ENCODE measurements at places on chromosomes 1 and 21.

GRCh38 chr1:55816456-55817426, 601.6 kb upstream of the USP24 start:
- no peak for DNase-seq

DNA sequence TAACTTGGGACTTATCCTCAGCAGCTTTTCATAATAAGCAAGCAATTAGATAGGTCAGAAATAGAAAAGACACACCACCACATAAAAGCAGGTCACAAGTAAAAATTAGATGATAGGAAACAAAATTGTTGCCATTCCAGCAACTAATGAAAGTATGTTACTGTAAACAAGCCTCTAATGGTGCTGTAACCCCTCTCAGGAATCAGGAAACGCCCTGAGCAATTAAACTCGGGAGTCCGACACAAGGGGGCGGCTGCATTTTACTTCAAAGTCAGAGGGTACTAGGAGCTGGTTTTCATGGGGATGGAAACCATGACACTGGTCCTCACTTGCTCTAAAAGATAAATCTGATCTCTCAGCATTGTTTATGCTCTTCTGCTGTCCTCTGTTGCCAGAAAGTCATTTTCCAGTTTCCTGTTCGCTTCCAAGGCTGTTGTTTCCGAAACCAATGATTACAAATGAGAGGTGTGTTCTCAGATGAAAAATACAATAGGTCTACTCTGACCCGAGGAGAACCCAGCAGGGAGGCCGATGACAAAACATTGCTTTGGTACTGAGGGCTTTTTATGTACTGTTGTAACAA, 93.4 kb downstream of the TGFBR3 start:
- DNase-seq = peak; percentile 31

- DNase-seq = no peak
Observed at GRCh38 chr1:71586030-71586429, 505.2 kb upstream of the ZRANB2 start.

- DNase-seq = no peak
Observed at GRCh38 chr1:2805801-2806430, 4.4 kb upstream of the TTC34 start.

DNA sequence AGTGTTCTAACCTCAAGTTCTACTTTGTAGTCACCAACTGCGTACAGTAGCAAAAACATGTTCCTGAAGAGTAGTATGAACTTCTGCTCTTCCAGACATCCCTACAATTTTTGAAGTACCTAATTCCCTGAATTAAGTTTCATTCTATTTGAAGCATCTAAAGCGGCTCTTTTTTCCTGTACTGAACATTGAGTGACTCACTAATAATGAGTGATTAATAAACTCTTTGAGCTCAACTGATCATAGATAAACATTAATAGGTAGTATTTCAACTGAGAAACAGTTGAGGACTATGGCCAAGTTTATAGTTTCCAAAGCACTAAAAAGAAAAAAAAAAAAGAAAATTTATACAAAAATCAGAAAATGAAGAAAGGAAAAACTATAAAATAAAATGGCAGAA, 683.1 kb downstream of the LTN1 start:
- no peak for DNase-seq

DNA sequence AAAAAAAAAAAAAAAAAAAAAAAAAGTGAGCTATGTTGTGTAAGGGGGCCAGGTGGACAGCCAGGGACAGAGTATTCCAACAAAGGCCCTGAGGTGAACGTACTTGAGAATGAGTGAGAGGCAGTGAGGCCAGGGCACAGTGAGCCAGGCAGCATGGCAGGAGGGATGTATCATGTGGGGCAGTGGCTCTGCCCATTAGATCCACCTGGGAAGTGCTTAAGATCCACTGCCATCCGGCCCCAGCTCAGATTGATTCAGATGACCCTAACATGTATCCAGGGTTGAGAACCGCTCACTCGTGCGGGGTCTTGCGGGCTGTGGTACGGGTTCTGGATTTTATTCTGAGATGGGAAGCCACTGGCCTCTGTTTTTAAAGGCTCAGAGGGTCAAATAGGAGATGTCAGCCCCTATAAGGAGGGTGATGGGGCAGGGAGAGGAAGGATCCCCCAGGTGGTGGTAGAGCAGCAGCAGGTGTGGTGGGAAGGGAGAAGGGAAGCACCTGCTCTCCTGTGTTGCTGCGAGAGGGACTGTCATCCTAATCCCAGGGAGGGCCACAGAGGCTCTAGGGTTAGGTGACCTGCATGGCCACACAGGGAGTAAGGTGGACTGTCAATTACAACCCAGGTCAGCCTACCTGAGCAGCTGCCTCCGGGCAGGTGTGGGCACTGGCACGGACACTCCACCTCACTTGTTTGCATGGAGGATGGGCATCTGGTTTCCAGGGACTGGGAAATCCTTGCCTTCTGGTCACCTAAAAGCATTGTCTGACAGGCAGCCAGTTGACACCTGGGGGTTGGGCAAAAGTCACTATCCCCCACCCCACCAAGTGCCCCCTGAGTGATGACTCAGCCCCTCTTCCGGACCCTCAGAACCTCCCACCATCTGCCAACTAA, 31.6 kb downstream of the CDK18 start:
- peak; percentile 42 for DNase-seq

DNA sequence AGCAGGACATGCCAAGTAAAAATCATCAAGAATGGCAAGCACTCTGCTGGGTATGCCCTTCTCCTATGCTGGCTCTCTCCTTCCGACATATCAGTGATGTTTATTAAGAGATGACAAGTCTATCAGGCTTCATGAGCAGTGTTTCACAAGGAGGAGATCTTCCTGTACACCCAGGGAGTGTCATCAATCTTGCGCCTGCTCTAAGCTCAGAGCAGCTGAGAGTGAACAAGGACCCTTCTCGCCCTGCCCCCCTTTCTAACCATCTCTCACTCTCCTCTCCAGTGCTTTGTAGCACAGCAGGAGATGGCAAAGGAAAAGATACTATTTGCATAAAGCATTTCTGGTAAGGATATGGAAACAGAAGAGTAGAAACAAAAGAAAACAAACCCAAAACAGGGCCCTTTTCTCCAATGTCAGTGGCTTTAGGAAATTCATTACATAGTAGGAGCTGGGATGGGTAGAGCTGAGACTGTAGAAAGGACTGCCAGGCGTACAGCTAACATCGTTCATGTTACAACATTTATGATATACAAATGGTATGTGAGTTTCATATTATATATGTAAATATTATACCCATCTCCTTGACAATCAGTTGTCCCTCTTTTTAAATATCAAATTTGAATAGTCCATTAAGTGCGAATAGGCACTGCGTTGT, 201.7 kb downstream of the NUF2 start:
- DNase-seq = no peak

GRCh38 chr1:56709269-56709880, 64.3 kb downstream of the PRKAA2 start:
- peak; percentile 28 for DNase-seq

DNA sequence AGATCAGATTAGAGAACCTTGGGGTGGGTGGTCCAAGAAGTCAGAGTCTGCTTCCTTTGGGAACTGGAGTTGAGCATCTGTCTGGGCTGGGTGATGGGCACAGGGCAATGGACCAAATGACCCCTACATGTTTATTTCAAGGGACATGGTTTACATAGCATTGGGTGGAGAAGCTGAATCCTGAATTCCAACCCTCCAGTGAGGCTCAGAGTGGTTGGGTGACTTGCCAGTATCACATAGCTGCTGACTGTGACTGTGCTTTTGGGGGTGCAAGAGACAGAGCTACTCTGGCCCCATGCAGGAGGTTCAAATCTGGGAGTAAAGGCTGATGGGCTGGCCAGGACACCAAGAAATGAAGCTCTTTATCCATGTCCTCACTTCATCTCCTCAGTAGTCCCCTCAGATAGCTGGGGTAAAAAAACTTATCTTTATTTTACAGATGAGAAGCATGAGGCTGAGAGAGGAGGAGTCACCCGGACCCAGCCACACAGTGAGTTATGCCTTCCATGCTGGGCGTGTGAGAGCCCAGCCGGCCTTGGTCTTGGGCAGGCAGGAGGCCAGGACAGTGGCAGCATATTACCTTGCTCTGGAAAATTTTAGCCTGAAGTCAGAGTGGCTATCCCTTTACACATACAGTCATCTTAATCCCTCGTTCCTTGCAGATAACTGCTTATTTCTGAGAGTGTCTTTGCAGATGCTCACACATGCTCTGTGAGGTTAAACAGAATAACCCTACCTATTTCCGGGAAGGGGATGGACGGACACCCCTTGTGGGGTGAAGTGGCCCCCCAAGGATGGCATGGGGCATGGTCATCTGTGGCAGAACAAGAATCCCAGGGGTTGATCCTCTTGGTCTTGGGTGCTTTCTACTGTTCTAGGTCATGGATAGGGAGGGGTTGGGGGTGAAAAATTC, 2.8 kb upstream of the SERINC2 start:
- no peak for DNase-seq

DNA sequence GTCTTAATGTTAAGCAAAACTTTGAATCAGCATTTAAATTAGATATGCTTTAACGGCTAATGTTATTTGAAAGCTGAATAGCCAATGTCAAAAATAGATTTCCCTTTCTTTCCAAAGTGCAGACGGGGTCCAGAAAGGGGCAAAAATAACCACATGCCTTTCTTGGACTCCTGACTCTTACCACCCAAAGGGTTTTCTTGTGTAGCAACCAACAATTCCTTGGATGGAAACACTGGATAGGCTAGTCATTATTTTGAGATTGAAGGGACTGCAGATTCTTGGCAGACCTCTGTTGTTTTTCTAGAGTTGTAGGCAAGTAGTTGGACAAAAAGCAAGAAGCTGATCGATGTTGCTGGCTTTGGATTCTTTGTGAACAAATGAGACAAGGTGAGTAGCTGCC, 107.0 kb downstream of the MRPS6 start:
- no peak for DNase-seq

DNA sequence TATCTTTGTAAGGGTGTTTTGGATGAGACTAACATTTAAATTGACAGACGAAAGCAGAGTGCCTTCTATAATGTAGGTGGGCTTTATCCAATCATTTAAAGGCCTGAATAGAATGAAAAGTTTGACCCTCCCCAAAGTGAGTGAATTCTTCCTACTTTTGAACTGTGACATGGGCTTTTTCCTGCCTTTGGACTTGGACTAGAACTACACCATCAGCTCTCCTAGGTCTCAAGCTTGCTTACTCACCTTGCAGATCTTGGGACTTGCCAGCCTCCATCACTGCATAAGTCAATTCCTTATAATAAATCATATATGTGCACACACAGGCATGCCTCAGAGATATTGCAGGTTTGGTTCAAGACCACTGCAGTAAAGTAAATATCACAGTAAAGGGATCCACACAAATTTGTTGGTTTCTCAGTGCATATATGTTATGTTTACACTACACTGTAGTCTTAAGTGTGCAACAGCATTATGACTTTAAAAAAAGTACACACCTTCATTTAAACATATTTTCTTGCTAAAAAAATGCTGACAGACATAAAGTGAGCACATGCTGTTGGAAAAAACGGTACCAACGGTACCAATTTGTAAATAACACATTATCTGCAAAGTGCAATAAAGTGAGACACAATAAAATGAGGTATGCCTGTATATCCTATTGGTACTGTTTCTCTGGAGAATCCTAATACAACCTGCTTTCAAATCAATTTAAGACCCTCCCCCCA, 51.6 kb upstream of the ATF3 start:
- DNase-seq = no peak

DNA sequence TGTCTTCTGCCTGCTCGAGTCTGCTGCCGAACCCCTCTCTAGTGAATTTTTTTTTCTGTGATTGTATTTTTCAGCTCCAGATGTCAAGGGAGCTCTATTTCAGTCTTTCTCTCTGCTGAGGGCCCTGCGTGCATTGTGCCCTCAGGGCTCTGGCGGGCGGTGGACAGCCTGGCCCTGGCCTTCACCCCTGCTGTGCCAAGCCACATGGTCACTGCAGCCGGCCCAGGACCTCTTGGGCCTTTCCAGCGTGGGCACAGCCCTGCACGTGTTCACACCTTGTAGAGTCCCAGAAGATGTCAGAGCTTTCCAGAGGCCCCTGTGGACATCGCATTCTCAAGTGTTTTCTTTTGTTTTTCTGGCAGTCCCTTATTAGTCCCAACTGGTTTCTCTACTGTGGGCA, 55.7 kb downstream of the PCNT start:
- no peak for DNase-seq

GRCh38 chr1:39047374-39048229, 21.5 kb downstream of the NDUFS5 start:
- DNase-seq = no peak

DNA sequence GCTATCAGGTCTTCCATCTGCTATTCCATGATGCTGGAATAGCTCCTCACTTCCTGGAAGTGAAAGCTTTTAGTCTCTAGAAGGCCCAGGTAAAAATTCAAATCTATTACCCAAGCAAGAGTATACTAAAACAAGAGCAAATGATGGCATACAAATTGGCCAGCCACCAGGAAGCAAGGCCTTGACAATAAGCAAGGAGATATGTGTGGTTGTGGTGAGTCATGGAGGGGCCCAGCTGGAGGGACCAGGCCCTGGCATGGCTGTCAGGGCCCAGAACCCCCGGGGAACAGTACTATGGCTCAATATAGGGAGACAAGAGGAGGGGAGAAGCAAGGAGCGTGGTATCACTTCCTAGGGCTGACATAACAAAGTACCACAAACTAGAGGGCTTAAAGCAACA, 358.7 kb downstream of the RRAGC start:
- no peak for DNase-seq

GRCh38 chr1:24972221-24972914, 42.3 kb upstream of the RUNX3 start:
- no peak for DNase-seq

- no peak for DNase-seq
Observed at GRCh38 chr1:167548059-167548932, 5.3 kb downstream of the CREG1 start.

GRCh38 chr1:111834956-111835355, 79.3 kb downstream of the DDX20 start:
- no peak for DNase-seq

DNA sequence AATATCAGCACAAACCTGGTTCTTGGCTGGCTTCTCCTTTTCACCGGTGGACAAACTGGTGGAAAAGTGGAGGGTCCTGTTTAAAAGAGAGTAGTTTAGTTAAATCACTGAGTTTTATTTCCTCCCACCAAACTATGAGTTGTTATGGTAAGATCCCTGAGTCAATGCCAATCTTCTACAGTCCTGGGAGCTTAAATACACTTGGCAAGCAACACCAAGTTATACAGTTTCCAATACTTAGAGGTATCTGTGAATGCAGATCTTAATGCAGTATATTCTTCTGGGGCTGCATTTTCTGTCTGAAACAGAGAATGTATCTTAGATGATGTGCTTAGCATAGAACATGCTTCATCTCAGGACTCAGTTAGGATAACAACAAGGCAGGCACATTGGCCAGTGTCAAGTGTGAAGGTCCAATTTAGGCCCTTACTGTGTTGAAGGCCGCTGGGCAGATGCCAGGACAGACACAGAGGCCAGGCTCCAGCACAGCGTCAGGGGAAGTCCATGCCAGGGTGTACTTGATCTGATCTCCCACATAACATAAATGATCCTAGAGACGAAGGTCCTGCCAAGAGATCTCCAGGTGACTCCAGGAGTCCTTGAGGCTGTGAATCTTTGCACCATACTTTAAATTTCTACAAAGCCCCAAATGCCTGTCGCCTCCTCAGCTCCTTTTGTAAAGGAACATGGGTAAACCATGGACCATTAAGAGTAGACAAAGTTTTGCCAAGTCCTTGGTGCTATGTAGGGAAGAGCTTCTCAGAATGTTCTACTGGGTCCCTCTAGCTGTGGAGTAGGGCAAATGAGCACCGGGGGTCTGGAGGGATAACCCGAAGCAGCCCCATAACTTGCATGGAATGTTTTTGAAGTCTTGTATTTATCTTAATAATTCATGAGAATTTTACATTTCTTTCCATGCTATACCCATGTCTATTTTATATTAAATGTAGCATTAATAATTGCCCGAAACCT, 76.8 kb downstream of the KCNJ15 start:
- peak; percentile 59 for DNase-seq

GRCh38 chr1:184388971-184389370, 2.1 kb downstream of the C1orf21 start:
- DNase-seq = no peak

- no peak for DNase-seq
Observed at GRCh38 chr1:9780554-9781110, 43.1 kb downstream of the CLSTN1 start.
